ENCODE measurements at places on chromosomes 2 and 18.

DNA sequence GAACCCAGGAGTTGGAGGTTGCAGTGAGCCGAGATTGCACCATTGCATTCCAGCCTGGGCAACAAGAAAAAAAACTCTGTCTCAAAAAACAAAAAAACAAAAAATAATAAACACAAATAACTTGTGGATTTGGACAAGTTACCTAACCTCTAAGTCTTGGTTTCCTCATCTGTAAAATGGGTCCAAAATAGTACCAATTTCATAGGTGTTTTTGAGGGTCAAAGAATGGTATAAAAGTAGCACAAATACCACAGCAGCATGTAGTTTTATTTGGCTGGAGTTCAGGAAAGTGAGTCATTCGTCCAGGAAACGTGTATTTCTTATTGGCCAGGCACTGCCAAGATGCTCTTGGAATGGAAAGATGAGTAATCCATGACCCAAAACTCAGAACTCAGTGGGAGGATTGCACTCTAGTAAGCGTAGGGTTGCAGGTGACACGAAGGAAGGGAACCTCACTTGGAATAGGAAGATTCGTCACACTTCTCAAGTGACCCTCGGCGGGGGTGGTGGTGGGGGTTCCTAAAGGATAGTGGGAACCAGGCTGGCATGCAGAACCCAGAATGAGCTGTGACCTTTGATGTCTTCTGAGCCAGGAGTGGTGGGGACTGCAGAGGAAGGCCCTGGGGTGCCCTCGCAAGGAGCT is 24.4 kb downstream of the GRHL1 start:
- DNase-seq, result no peak

GRCh38 chr2:204187229-204188083 is 250.9 kb downstream of the ICOS start:
- DNase-seq, result no peak

DNA sequence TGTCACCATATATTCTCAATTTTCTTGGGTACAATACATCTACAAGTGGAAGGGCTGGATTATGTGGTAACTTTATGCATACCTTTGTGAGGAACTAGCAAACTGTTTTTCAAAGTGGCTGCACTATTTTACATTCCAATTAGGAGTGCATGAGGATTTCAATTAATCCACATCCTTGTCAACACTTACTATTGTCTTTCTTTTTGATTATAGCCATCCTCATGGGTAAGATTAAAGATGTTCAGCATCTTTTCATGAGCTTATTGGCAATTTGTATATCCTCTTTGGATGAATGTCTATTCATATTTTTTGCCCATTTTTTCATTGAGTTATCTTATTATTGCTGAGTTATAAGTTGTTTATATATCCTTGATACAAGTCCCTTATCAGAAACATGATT is 73.7 kb downstream of the ZRANB3 start:
- no peak for DNase-seq

DNA sequence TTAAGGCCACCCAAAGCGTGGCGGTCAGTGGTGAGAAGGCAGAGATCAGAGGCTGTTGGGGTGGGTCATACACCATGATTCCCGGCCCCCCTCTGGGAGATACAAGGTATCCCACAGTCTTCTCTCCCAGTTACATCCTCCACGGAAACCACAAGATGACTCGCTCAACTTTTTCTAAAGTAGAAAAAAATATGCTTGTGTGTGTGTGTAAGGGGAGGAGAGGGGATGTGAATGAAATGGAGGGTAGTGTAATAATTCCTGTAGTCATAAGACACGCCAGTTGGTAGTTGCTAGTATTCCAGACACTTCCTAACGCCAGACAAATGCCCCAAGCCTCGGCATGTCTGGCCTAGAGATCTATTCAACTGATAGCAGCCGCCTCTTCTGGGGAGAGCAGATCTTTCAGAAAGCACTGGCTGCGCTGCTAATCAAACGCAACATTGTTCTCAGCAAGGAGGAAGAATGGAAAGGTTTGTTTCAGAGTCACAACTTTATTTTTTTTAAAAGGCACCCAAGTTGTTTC is 143.5 kb downstream of the TGIF1 start:
- peak; percentile 58 for DNase-seq

DNA sequence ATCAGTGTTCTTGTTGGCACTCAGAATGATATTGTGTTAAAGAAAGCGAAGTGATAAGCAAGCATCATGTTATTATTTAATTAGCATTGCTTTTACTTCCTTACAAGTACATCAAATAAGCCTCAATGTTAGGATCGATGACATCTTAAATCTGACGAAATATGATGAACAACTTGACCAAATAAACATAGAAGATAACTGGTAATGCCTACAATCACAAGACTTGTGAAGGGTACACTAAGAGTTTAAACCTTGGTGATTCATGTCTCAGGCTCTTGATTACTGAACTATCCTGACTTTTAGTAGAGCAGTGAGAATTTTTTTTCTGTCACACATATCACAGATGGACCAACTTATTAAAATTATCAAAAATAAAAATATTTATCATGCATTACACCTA is 500.8 kb upstream of the ZEB2 start:
- DNase-seq, result no peak

DNA sequence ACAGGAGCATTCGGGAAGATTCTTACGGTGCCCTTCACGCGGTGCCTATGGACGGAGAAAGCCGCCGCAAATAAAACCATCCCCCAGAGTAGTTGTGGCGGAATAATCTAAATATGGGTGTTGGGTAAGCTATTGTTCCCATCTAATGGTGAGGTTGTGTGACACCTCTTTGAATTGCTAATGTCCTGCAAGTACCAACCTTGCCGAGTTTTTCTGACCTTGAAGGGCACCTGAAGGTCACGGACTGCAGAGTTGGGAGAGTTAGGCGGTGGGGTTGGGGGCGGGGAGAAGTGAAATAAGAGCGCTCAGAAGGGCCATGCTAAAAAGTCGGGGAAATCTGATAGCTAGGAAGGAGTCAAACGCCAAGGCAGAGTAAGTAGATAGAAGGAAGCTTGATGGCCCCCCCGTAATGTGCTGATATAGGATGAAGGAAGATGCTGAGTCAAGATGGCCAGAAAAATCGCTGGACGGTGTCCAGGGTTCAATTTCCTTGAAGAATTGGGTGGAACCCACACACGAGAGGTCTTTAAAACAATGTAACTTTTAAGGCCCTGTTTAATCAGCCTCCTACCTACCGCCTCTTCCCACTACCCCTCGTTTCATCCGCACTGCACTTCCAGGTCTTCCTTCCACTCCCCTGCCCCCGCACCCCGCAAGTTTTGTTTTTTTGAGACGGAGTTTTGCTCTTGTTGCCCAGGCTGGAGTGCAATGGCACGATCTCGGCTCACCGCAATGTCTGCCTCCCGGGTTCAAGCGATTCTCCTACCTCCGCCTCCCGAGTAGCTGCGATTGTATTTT is 600 bp downstream of the KATNAL2 start:
- no peak for DNase-seq

DNA sequence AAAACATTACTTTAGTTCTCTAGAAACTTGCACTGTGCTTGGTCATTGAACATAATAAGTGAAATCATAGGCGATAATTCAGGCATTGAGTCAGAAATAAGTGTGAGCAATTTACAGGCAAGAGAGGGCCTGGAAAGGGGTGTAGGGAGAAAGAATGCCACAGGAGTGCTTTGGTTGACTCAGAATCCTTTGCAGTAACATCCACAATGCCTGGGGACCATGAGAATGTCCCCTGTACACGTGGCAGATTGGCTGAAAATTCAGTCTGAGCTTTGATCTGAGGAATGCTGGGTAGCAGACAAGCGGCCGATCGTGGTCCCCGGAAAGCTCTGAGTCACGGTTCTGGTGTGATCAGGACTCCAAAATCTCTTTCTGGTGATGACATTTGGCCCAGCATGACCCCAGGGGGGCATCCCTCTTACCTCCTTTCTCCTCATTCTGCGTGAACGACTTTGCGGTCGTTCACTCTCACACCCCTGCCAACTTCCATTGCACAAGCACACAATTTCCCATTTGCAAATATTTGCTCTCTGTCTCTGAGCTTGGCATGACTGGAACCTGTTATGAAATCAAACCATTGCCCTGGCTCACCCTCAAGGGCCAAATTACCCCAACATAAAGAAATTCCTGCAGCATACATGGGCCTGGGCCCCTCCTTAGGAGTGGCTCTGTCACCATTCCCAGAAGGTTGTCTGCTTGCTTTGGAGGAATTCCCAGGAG is 305.0 kb upstream of the EPAS1 start:
- no peak for DNase-seq

GRCh38 chr2:67337903-67338302 is 59.2 kb upstream of the ETAA1 start:
- DNase-seq, result no peak

DNA sequence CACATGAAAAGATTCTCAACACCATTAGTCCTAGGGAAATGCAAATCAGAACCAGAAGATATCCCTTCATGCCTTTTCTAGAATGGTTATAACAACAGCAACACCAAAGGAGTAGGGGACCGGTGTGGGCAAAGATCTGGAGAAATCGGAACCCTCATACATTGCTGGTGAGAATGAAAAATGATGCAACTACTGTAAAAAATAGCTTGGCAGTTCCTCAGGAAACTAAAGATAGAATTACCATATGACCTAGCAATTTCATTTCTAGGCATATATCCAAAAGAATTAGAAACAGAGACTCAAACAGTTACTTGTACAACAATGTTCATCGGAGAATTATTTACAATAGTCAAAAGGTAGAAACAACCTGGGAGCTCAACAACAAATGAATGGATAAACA is 29.2 kb upstream of the CDH7 start:
- no peak for DNase-seq

- DNase-seq, result no peak
Measured at GRCh38 chr2:39252888-39253518, 9.2 kb upstream of the CDKL4 start.

DNA sequence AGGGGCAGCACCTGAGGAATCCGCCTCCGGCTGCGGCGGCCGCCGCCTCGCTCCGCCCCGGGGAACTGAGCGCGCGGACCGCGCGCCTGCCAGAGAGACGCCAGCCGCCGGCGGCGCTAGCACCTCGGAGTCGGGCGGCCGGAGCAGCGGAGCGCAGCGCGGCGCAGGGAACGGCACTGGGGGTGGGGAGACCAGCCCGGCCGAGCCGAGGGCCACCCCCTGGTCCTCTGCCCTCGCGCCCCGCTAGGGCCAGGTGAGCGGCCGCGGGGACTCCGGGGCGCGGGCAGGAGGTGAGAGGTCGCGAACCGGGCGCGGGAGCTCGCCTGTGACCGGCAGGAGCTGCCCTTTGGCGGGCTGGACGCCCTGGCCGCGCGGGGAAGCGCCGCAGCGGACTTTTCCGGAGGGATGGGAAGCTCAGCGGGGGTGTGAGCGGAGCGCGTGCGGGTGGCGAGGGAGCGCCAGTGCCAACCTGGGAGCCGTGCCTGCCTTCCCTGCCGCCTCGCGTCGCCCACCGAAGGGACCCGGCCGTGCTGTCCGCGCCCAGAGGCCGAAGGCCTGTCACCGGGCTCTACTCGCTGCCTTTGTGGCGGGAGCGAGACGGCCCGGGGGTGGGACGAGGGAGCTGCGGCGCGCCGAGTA is at the start of gene GREB1L:
Gene GREB1L (plus strand): TSS at position 92 of the 639 bp plus-strand sequence. CDS start 141,287 bp downstream, outside the sequence.
- peak; percentile 77 for DNase-seq

- no peak for DNase-seq
Measured at GRCh38 chr2:187364696-187365095, 83.4 kb downstream of the CALCRL start.

DNA sequence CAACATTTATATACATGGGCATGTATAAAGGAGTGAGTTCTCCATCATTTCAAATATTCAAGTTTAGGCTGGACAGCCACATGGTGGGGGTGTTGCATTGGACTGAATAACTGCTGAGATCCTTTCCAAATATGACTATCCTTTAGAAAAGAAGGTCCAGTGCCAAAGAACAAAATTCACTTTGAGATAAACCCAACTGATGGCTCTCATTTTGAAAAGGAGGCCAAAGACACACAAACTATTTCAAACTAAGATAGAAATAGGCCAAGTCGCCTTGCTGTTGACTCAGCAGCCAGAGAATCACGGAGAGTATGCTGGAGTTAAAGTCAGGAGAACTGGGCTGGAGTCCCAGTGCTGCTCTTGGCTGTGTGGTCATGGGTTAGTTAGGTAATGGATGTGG is 204.5 kb upstream of the LRATD1 start:
- no peak for DNase-seq

DNA sequence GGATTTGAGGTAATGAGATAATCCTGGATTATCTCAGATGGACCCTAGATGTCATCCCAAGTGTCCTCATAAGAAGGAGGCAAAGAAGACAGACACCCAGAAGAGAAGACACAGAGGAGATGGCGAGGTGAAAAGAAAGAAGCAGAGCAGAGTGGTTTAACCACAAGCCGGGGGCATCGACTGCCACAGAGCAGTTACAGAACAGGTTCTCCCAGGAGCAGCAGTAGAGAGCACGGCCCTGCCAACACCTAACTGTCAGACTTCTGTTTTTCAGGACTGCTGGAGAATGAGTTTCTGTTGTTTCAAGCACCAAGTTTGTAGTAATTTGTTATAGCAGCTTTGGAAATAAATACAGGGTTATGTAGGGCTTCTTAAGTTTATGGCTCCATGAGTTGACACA is 437.0 kb downstream of the THSD7B start:
- DNase-seq, result no peak

- no peak for DNase-seq
Measured at GRCh38 chr18:10152475-10152874, 238.7 kb downstream of the VAPA start.

GRCh38 chr2:150136893-150137292 is 350.6 kb downstream of the RND3 start:
- DNase-seq, result no peak

DNA sequence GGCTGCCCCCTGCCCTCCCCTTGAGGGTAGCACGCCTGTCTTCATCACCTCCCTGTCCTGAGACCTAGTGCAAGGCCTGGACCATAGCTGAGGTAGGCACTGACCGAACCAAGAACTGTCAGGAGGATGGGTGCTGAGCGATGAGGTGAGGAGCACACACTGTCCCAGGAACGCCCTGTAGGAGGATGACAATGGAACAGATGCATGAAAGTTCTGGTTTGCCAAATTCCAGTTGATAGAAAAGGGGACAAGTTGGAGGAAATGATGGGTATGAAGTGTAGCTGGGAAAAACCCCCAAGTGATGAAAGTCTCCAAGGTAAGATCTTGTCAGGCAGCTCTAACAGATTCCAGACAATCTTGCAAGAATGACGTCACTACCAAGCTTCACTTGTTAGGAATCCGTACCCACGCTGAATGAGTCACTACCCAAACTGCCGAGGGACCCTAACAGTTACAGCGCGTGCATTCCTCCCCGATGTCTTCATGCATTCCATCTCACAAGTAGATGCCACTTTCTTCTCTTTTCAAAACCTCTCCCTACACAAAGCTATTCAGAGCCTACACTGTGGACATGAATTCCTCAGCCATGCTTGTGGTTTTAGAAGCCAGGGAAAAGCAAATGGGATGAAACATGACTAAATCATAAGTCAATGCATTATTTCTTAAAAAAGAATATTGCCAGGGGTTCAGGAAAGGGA is 27.6 kb downstream of the MRPL33 start:
- peak; percentile 36 for DNase-seq

Measured in head of caudate nucleus (tissue), 42 donors.